ENCODE measurements at places on chromosomes 5 and 9.

DNA sequence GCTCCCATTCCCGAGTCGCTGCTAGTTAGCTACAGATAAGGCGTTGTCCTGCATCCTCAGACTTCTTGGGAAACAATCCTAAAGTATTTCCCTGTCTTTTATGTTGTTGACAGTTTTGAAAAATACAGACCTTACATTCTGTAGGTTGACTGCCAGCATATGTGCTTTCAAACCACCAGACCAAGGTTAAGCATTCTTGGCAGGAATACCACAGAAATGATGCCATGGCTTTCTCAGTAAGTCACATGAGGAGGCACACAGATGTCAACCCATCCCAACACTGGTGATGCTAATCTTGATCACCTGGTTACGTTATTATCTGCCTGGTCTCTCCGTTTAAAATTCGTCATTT, 871 bp downstream of the GLE1 start:
- no peak for DNase-seq

DNA sequence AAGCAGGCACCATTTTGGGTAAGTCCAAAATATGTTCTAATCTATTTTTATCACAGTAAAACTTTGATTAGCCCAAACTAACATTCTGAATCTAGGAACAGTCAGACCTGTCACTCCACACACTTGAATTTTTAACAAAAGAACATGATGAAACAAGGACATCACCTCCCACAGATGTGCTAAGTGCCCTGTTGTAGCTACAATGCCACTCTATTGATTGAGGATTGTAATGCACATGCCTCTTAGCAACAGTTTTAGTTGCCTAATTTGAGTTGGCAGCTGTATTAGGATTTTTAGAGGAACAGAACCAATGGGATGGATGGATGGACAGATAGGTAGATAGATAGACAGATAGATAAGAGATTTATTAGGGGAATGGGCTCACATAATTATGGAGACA, 20.3 kb upstream of the RNF20 start:
- DNase-seq = no peak

GRCh38 chr5:167767795-167768194, 523.6 kb upstream of the WWC1 start:
- no peak for DNase-seq

DNA sequence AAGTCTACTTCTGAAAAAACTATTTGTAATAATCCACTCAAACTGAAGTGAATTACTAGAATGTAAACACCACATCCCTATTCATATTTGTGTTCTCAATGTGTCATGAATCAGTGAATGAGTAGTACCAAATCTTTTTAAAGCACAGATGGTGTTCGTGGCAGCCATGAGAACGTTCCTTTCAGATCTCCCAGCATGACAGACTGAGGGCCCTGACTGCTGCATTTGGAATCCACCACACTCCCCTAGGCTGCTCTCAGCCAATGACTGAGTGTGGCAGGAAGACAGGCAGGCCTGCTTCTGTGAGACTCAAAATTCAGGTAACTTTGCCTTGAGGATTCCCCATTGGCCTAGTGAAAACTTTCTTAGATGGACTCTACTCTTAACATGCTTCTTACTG, 10.9 kb upstream of the JMY start:
- DNase-seq = no peak

- DNase-seq = no peak
These were observed 4.9 kb upstream of the CPLX2 start for GRCh38 chr5:175866377-175866907.

DNA sequence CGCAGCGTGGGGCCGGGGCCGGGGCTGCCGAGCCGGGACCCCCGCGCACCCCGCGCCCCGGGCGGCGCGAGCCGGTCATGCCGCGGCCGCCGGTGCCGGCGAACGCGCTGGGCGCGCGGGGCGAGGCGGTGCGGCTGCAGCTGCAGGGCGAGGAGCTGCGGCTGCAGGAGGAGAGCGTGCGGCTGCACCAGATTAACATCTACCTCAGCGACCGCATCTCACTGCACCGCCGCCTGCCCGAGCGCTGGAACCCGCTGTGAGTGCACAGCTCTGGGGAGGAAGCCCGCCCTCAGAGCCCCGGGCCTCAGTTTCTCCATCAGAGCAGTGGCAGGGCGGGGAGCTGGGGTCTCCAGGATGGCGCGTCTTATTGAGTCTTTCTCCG, 335 bp downstream of the GALNT12 start:
- no peak for DNase-seq

- no peak for DNase-seq
These were observed 207.3 kb downstream of the PARP8 start for GRCh38 chr5:50873595-50874277.

DNA sequence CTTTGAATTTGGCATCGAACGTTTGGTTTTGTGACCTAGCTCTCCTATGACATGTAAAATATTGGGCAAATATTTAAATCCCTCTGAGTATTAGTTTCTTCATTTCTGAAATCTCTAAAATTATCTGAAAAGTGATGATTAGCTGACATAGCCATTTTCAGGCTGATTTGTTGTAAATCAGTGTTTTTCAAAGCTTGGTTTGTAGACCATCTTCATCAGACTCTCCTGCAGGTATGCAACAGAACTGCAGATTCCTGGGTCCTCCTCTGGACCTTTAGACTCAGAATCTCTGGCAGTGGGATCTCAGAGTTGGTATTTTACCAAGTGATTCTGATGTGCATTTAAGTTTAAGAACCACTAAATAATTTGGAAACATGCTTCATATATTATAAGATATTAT, 38.9 kb upstream of the NMUR2 start:
- no peak for DNase-seq

DNA sequence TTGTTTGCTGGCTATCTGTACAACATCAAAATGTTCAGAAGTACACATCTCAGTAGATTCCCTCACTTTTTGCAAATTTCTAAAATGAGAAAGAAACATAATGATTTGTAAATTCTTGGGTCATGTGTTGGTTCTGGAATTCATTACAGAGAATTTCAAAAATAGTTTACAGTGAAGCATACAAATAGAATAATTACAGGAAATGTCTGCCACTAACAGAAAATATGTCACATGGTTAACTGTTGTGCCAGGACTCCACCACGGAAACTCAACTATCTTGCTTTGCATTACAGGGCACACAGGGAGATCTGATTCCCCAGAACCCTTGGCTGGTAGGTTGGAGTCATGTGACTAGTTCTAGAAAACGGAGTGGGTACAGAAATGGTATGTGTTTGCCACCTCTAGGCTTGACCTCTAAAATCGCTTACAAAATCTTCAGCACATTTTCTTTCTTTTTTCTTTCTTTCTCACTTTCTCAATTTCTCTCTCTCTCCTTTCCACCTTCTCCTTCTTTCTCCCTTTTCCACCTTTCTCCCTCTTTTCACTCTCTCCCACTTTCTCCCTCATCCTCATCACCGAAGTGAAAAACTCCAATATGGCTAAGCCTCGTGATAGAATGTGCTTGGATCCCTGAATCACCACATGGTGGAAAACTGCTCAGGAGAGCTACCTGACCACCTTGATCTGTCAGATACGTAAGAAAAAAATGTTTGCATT, 32.4 kb downstream of the RASEF start:
- no peak for DNase-seq

DNA sequence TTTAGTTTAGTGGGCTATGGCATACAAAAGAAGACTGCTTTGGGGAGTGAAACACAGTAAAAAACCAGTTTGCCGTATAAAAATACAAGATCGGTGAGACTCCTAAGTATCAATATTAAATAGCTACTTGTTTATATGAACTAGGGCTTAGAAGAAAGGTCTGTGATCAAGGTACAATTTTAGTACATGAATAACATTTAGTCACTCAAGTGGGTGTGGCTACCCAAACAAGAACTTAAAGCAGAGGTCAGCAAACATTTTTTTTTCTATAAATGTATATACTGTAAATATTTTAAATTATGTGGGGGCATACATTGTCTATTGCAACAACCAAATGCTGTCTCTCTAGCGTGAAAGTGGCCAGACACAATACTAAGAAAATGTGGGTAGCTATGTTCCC, 1452.5 kb upstream of the NUDT12 start:
- no peak for DNase-seq

GRCh38 chr5:157608972-157609565, 33.5 kb upstream of the ADAM19 start:
- no peak for DNase-seq

DNA sequence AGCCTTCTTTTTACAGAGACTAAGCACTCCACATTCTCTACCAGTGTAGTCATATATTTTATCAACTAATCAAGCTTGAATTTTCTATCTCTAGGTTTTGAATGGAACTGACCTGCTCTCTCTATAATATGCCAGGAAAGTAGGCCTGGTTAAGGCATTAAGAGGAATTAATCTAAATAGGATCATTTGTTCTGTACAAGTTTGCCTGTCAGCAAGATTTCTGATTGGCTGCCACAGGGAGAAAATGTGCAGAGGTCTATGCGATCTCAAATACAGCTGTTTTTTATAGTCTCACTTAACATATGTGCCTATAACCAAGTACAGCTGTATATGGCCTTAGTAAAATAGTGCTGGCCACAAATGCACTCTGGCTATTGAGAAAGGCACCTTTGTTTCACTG, 418.8 kb downstream of the KDM4C start:
- no peak for DNase-seq

GRCh38 chr9:112699230-112699629, 18.7 kb downstream of the INIP start:
- DNase-seq = no peak

DNA sequence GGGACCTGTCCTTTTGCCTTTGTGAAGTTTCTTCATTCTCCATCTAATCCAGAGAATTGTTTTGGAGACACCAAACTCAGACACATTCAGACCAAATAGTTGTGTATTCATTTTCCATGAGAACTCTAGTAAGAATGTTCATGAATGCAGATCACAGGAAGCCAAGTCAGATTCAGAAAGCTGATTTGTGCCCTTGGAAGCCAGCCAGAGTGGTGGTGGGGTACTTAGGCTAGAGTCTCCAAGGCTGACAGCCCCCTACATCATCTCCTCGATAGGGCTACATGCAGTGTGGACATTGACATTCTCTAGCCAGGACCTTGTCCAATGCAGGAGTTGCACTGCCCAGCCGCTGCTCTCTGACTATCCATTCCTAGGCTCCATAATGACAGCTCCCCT, 137.6 kb downstream of the UGCG start:
- no peak for DNase-seq

GRCh38 chr9:121863955-121864354, 212.5 kb downstream of the DAB2IP start:
- no peak for DNase-seq

DNA sequence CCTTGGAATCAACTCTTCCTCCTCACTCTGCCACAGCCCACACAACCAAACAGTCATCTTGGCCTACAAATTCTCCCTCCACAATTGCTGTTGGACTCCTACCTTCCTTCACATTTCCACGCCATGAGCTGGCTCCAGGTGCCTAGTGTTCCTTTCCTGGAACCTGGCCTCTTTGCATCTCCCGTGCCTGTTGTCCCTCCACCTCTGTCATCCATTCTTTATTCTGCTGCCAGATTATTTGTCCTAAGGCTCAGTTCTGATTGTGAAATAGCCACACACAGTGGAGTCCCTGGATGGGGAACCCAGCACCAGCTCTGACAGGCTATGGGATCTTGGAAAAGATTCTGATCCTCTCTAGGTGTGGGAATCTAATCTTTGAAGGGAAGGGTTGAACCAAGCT, 109.1 kb upstream of the ANKH start:
- no peak for DNase-seq

DNA sequence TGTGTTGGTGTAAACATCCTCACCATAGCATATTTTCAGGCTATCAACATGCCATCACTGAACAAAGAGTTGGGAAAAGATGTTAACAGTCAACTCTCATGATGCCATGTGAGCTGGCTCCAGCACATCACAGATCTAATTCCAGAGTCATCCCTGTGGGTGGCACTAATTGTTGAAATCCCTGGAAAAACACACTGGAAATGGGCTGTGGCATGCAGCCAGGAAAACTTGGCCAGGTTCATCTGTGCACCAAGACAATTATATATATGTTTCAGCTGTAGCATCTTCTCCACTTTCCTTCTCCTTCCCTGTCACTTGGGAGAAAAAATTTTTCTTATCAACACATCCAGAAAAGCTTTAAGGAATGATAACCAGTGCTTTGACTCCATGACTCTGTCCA, 313.7 kb downstream of the TRIM32 start:
- no peak for DNase-seq

DNA sequence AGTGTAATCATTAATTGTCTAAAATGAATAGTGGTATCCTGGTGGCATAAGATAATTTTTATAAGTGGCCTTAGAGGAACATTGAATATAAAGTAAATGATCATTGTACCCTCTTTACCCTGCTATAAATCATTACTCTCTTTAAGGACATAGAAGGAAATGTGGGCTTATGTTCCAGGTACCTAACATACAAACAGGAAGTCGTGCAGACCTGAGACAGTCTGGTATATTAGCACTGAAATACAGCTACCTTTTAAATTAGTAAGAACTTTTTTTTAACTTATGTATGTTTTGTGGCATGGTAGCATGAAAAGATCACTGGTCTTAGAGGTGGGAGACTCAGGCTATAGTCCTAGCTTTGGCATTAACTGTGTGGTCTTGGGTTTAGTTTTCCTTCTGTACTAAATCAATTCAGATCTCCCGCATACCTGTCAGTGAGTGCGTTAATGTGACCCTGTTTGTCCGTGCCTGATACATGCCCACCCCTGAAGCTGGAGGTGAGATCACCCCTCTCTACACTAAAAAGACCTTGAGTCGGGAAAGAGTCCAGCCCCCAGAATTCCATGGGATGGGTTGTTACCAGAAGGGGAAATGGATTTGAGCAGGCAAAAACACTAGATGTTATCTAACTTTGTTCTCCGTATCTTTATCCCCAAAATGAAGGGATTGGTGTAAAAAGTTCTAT, 59.4 kb upstream of the ERBIN start:
- no peak for DNase-seq
